ENCODE measurements at places on chromosomes 4 and X. TPM values are rescaled to one million over a fixed set of nuclear protein-coding genes. Genes with fewer than 3 reads are reported as not detected.

GRCh38 chrX:107628662-107629539 lies 591 bp downstream of the PRPS1 start:
- peak; percentile 53 for DNase-seq

DNA sequence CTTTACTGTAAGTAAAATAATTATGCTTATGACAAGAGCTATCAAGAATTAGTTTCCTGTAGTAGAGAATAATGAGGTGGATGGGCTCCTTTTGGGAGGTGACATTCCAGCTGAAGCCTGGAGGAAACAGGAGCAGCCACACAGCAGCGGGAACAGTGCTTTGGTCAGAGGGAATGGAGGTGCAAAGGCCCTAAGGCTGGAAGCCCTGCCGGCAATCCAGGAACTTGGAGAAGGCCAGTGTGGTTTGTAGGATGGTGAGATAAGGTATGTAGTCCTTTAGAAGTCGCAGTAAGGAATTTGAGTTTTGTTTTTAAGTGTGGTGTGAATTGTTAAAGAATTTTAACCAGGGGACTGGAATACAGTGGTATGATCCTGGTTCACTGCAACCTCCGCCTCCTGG lies 8.1 kb downstream of the TMEM131L start:
- DNase-seq = no peak

LUZP4 gene
- not detected for polyA plus RNA-seq

DNA sequence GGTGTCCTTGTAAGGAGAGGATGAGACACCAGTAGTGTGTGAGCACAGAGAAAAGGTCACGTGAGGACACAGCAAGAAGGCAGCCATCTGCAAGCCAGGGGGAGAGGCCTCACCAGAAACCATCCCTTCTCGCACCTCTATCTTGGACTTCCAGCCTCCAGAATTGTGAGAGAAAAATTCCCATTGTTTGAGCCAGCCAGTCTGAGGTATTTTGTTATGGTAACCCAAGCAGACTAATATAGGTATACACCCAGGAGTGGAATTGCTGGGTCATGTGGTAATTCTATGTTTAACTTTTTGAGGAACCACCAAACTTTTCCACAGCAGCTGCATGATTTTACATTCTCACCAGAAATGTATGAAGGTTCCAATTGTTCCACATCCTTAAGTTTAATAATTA lies 25.6 kb downstream of the ZDHHC9 start:
- DNase-seq = no peak

GRCh38 chr4:155944516-155944915 lies 9.2 kb downstream of the CTSO start:
- DNase-seq = peak; percentile 32

UGT2B10 gene
- 0.25 TPM for polyA plus RNA-seq

- no peak for DNase-seq
Measured at GRCh38 chr4:31275906-31276305, 555.7 kb downstream of the PCDH7 start.

DNA sequence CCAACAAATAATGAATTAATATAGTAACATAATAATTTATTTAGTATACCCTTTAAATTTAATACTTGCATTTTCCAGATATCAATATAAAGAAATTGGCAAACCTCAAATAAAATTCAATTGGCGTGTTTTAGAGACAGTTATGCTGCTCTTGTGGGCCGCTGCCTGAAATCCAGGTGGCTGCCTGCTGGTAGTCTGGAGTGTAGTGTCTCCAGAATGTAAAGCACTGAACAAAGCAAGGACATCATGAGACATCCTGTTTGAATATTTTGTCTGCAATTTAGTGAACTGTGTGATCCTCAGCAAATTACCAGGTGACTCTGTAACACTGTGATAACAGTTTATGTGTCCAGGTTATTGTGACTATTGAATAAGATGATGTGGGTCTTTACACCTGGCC lies 29.9 kb downstream of the ZFP42 start:
- DNase-seq = no peak

DNA sequence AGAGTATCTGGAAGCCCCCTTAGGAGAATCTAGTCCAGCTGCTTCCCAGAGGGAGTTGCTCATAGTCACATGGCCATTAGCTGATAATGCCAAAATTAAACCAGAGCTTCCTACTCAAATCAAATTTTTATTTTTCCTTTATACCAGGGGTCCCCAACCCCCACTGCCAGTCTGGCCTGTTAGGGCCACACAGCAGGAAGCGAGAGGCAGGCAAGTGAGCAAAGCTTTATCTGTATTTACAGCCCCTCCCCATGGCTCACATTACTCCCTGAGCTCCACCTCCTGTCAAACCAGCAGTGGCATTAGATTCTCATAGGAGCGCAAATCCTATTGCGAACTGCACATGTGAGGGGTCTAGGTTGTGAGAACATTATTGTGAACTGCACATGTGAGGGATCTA lies 19.2 kb upstream of the TNIP3 start:
- no peak for DNase-seq

- no peak for DNase-seq
Measured at GRCh38 chrX:43481576-43481975, 174.5 kb upstream of the MAOA start.

DNA sequence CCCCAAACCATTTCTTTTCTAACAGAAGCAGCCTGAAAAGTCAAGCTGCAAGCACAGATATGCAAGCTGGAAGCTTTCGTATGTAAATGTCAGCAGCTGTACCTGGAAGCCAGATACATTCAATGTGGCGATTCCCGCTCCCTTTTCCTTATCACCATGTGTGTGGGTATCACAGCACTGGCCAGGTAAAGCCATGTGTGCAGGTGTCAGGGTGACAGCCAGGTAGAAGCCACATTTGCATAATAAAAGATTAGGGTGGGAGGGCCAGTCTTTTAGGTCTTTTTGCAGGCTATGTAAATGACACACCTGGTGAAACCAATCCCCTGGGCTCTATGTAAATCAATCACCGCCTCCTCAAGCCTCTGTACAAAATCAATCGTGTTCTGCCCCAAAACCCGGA lies 50.1 kb downstream of the RXFP1 start:
- no peak for DNase-seq

TMEM156 gene
- polyA plus RNA-seq = 1.7 TPM

DNA sequence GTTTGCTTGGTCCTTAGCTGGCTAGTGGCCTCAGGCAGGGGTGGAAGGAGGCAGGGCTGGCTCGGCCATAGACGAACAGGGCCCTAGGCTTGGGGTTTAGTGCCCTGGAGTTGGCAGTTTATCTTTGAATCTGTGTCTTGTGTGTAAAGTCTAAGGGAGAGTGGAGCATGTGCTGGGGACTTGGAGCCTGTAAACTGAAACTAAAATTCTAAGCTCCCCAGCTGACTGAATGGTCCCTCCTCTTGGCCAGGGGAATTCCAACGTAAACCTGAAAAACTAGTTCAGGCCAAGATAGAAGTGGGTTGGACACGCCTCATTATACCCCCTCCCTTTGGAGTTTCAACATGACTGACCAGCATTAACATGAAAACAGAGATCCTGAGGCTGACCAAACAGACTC lies 46.1 kb upstream of the GPR78 start:
- peak; percentile 88 for DNase-seq

PABPC1L2B gene
- 0.04 TPM for polyA plus RNA-seq

HSD17B13 gene
- polyA plus RNA-seq = 0.49 TPM

DNA sequence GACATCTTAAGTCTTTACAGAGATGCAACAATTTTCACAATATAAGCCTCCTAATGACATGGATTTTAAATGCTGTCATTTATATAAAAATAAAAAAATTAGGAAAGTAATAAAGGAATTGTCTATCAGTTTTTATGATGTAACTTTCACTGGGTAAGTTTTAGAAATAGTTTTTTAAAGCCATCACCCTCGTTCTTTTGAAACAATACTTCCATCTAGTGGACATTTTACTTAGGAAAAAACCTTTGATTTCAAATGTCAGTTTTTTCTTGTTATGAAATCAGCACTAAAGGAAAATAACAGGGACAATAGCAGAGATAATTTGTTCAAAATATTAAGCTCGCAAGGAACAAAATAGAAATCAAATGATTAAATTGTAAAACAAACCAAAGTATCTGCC lies 24.3 kb upstream of the NDNF start:
- DNase-seq = no peak

ARMCX1 gene
- polyA plus RNA-seq = 37.1 TPM

DNA sequence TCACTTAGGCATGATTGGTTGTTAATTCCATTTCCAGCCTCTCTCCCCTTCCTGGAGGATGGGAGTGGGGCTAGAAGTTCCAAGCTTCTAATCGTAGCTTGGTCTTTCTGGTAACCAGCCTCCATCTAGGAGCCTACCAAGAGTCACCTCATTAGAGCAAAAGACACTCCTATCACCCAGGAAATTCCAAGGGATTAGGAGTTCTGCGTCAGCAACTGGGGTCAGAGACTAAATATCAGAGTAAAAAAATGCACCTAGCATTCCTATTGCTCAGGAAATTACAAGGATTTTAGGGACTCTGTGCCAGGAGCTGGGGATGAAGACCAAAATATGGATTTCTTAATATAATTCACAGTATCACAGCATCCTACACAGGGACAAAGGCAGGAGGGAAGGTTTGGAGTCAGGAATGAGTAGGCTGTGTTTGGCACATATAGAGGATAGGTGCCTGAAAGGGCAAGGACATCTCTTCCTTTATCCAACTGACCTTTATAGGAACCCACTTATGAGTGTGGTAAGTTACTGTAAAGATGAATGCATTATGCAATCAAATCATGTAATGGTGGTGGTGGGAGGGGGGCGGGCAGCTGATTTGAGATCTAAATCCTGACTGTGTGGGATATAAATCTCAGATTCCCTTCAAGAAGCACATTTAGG lies 30.5 kb upstream of the LIMCH1 start:
- no peak for DNase-seq

F8A2 gene
- polyA plus RNA-seq = not detected

SLBP gene
- 42.9 TPM for polyA plus RNA-seq
